Stimulated activated CD8-positive, alpha-beta memory T cell treated with anti-CD3 and anti-CD28 coated beads, Interleukin-2, amount 100 ng/mL, for 1 hour (primary cell): ENCODE measurements at places on chromosomes 2 and 18.

- DNase-seq = no peak
These were observed 97.3 kb upstream of the SNTG2 start for GRCh38 chr2:853203-853870.

- DNase-seq = no peak
These were observed 396.0 kb upstream of the ATP5MC3 start for GRCh38 chr2:175577368-175577970.

DNA sequence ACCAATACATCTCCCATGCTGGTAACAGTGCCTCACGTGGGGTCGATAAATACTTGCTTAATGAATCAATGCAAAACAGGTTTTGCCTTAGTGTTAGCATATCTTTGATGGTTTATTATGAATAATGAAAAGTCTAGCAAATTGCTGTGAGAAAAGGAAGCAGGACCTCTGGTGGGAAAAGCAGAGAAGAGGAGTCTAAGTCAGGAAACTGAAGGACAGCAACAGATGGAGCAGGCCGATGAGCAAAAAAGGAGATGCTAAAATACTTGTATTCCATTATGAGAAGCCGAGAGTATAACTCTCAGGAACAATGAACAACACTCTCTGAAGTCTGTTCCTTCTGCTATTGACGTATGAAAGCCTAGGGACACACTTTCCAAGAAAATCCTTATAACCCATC lies 555.2 kb upstream of the KLHL29 start:
- no peak for DNase-seq

DNA sequence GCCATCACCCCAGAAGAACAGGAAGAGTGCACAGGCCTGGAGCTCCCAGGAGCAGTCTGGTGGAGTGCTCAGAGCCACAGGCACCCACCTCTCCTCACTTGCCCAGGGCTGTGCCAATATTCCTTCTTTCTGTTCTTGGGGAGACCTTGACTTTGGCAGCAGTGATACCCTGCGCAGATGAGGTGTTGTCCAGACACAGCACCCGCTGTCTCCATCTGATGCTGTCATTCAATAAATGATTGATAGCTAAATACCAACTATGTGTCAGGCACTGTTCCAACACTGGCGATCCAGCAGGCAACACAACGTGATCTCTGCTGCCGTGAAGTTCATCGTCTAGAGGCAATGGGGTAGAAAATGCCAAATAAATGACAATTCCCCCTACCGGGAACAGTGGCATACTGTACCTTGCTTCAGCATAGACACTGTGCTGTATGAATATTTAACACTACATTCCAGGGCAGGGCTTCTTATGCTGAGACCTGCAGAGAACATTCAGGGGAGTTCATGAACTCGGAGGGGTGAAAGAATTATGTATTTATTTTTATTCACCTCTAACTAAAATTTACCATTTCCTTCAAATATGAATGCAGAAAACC lies 320.5 kb upstream of the NCKAP5 start:
- no peak for DNase-seq
